Small intestine (tissue), 16 donors: ENCODE measurements at places on chromosomes 1 and 21. TPM values are rescaled to one million over a fixed set of nuclear protein-coding genes. Genes with fewer than 3 reads are reported as not detected.

The DCST1 gene
- polyA plus RNA-seq, result 0.56 TPM

DNA sequence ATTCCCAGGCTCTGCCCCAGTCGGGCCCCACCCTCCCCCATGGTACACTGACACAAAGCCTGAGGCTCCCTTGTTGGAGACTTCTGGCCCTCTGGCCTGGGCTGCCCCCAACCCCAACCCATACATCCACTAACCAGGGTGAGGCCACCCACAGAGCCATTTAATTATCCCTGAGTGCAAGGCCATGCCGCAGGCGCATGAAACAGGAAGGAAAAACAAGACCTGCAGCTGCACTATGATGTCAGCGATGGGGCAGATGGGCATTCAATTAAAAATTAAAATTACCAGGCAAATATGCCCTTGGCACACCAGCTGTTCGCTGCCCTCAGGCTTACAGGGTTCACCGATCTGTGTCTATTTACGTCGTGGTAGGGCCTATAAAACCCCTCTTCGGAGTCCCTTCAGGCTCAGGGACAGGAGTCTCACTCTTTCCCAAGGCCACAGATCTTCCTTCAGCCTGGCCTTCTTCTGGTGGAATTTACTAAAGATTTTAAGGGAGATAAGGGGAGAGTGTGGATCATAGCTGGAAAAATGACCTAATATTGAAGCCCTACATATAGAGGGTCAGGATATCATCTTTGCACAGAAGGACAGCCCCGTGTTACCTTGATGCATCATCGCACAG is 29.6 kb upstream of the RGS16 start:
- no peak overlapping the region for H3K4me3 ChIP-seq
- H3K27me3 ChIP-seq, result no peaks in the 10 kb centered on the region
- no peaks in the 10 kb centered on the region for H3K4me1 ChIP-seq
- H3K36me3 ChIP-seq, result no peaks in the 10 kb centered on the region
- DNase-seq, result peak; percentile 47

DNA sequence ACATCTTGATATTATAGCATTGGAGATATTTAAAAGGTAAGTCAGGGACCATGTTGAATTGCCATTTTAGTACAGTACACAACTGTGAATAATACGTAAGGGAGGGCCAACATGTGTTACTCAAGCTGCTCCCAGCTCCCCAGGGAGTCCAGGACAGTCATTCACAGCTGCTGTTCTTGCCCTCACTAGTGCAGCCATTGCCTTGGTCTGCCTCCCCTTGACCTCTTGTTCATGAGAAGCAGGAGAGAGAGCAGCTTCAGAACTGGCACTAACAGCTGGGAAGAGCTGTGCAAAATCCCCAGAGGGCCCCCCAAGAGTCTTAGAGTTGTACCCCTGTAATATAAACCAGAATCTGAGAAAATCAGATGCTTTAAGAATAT is 16.4 kb downstream of the TCEANC2 start:
- H3K36me3 ChIP-seq, result peaks cover 14% of the 10 kb centered on the region
- no peak overlapping the region for H3K27ac ChIP-seq
- no peak for DNase-seq
- H3K27me3 ChIP-seq, result no peaks in the 10 kb centered on the region
- no peak overlapping the region for H3K4me3 ChIP-seq
- H3K4me1 ChIP-seq, result peaks cover 20% of the 10 kb centered on the region

- H3K4me3 ChIP-seq, result no peak overlapping the region
- H3K27ac ChIP-seq, result no peak overlapping the region
- DNase-seq, result no peak
- H3K27me3 ChIP-seq, result no peaks in the 10 kb centered on the region
- H3K36me3 ChIP-seq, result no peaks in the 10 kb centered on the region
Observed at GRCh38 chr1:155529109-155529508, 33.5 kb downstream of the ASH1L start.

GRCh38 chr1:81493102-81493869 is 307.4 kb upstream of the ADGRL2 start:
- H3K27me3 ChIP-seq, result no peaks in the 10 kb centered on the region
- DNase-seq, result no peak
- no peak overlapping the region for H3K4me3 ChIP-seq
- H3K36me3 ChIP-seq, result no peaks in the 10 kb centered on the region

- H3K27ac ChIP-seq, result no peak overlapping the region
- no peak overlapping the region for H3K4me3 ChIP-seq
- H3K4me1 ChIP-seq, result no peaks in the 10 kb centered on the region
- no peaks in the 10 kb centered on the region for H3K27me3 ChIP-seq
- H3K36me3 ChIP-seq, result peaks cover 95% of the 10 kb centered on the region
Observed at GRCh38 chr1:2404890-2405511, 7.4 kb downstream of the PEX10 start.

- no peaks in the 10 kb centered on the region for H3K4me1 ChIP-seq
- H3K4me3 ChIP-seq, result no peak overlapping the region
- DNase-seq, result no peak
- no peaks in the 10 kb centered on the region for H3K36me3 ChIP-seq
- no peak overlapping the region for H3K27ac ChIP-seq
Observed at GRCh38 chr21:45556645-45557615, 14.7 kb upstream of the SLC19A1 start.
